GOT3 (cell line): ENCODE measurements at places on chromosomes 1 and 21.

DNA sequence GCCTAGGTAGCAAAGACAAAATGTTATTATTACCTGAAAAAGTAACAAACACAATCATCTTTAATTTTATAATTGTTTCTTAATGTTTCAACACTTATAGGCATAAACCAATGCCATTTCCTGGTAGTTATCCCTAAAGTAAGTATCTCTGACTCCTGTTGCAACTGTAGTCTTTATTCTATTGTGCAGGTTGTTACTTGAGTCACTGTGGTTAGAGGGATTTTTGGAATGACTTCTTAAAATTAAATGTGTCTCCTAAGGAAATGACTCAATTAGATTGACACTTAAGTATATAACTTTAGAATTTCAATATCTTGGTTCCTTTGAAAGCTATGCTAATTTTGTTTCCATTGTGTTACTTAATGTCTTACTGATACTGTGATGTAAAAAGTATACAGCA lies 143.9 kb downstream of the PHTF1 start:
- DNase-seq = no peak

GRCh38 chr1:155187456-155187891 lies 13.8 kb downstream of the TRIM46 start:
- no peak for DNase-seq

DNA sequence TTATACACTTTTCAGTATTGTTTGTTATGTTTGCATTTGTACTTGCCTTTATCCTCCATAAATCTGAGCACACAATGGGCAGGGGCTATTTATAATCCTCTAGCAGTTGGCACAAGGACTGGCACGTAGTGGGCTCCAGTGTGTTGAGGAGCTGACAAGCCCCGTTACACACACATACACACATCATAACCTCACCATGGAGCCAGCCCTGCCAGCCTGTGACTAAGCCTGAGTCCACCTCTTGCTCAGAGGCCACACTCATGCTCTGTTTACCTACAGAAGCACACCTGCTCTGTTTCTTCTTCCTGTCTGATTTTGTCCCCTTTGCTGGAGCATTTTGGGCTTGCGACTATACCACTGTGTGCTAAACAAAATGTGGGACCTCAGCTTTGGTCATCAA lies 64.5 kb upstream of the SPATA6 start:
- no peak for DNase-seq

DNA sequence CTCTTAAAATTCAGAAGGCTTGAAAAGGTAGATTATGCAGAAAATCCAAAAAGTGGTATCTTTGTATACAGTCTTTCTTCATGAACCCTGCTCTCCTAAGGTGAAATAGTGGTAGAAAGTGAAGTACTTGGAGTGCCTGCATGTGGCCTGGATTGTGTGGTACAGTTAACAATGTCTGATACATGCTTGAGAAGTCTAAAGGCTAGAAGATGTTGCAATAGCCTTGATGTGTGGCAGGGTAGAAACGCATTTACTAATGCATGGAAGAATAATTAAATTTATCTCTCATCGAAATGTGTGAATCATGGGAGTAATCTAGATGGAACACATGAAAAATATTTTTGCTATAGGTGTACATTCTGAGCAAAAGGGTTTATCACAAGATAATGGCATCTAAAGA lies 1632.3 kb upstream of the B3GALT2 start:
- DNase-seq = no peak

- DNase-seq = no peak
These were observed 23.6 kb downstream of the POU2F1 start for GRCh38 chr1:167244244-167244643.

GRCh38 chr1:183081402-183082120 lies 58.3 kb downstream of the LAMC1 start:
- DNase-seq = no peak

GRCh38 chr1:29629814-29630516 lies 393.6 kb downstream of the PTPRU start:
- DNase-seq = no peak

DNA sequence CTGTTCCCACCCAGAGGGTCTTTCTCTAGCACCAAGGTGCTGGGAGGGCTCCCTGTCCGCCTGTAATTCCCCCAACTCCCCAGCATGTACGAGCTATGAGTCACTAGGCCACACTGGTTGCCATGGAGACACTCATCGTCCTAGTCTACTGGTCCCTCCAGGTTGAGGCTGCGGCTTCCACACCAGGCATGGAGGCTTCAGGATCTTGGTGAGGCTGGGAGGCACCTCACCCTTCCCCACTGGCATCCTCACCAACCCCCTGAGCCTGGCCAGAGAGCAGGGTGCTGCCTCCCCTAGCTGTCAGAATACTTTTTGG lies 75.6 kb upstream of the KAZN start:
- no peak for DNase-seq

DNA sequence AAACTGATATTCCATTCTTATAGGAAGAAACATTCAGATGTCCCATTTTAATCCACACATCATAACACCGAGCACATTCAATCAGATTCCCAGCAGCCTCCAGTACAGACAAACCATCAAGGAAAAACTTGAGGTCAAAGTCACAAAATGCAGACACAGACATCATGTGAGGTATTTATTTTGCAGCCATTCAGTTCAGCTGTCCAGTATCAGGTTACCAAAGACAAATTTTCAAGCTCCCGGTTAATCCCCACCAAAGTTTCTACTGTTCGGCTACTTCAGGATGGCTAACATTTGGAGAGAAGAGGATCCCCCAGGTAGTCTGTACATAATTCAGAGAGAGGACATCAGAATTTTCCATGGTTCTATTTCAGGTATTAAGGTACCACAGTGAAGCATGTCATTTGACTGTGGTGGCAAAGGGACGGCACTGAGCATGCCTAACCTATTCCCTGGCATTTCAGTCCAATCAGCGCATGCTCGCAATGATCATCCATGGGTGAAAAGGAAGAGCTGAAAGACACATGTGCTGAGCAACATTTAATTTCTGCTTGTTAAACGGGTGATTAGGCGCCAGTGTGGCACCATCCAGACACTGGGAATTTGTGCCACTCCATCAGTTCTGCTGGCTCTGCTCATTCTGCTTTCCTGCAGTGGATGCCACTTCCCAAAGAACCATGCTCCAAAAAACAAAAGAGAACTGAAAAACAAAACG lies 13.6 kb upstream of the NDC1 start:
- no peak for DNase-seq

GRCh38 chr1:45485949-45486348 lies 5.0 kb downstream of the TESK2 start:
- no peak for DNase-seq
